ENCODE measurements at places on chromosomes 3 and 15.

- no peak for DNase-seq
Observed at GRCh38 chr15:83064859-83065258, 2.2 kb downstream of the BTBD1 start.

DNA sequence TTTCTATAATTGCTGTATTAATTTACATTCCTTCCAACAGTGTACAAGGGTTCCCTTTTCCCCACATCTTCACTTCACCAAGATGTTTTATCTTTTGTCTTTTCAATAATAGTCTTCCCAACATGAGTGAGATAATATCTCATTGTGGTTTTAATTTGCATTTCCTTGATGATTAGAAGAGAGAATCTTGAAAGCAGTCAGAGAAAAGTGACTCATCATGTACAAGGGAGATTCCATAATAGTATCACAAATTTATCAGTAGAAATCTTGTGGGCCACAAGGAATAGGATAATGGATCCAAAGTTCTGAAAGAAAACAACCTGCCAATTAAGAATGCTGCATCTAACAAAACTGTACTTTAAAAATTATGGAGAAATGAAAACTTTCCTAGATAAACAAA lies 189.3 kb downstream of the NECTIN3 start:
- DNase-seq, result no peak

DNA sequence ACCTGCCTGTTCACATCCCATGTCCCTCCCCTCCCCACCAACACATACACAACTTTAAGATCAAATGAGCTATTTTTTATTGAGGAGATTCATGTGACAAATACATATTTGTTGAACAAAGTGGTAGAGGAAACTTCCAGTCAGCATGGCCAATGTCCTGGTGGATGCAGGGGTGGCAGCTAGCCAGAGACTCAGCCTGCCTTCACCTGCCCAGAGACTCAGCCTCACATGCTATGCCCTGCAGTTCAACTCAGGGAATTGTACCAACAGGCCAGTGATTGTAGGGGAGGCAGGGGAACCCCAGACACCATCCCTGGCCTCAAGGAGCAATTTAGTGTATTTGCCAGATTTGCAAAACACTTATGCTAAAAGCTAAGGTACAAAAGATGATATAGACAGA lies 136.6 kb downstream of the OPA1 start:
- no peak for DNase-seq

GRCh38 chr3:50551054-50551659 lies 16.4 kb downstream of the C3orf18 start:
- no peak for DNase-seq

GRCh38 chr3:48472923-48473616 lies 26.5 kb downstream of the ATRIP start:
- peak; percentile 98 for DNase-seq
